ENCODE measurements at places on chromosomes 11 and 22.
A peak's percentile ranks its signal among the peaks of the same experiment; 100 is the strongest.

- DNase-seq, result no peak
Measured at GRCh38 chr11:20162824-20163782, 2.8 kb upstream of the DBX1 start.

- no peak for DNase-seq
Measured at GRCh38 chr11:76385903-76386302, 4.8 kb downstream of the GVQW3 start.

- DNase-seq, result no peak
Measured at GRCh38 chr11:3129591-3130268, 35.4 kb downstream of the OSBPL5 start.

GRCh38 chr22:46064966-46065666 is 85.2 kb upstream of the PPARA start:
- DNase-seq, result no peak

DNA sequence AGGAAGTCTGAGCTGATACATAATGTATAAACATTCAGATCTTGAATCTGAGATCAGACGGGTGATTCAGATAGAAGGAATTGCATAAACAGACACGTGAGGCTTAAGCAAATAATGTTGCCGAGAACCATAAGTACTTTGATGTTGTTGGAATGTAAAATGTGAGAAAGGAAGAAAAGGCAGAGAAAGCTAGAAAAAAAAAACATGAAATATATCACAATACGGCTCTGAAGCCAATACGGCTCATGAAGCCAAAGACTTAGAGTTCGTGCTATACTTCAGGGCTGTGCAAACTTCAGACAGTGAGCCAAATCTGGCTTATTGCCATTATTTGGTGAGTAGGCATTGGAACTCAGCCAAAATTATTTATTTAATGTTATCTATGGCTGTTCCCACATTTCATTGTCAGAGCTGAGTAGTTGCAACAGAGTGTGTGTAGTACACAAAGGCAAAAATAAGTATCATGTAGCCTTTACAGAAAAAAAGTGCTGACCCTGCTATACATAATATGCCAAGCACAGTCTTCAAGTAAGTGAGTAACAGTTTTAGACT is 673.3 kb downstream of the CNTN5 start:
- DNase-seq, result no peak

GRCh38 chr11:134036492-134037045 is 32.3 kb upstream of the JAM3 start:
- DNase-seq, result no peak

DNA sequence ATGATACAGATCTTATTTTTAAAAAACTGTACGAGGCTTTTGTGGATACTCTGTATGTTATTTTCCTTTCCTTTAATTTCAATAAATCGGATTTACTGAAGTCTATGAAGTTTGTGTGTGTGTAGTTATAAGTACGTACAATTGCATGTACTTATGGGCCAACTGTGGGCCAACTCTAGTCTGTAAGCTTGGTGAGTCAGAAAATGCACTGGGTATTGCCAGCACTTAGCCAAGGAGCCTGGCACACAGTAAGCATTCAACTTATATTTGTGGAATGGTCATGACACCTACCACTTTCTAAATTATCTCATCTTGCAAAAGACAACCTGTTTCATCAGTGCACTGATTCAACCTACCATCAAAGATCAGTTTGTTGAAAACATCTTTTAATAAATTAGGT is 32.6 kb downstream of the THAP12 start:
- no peak for DNase-seq

DNA sequence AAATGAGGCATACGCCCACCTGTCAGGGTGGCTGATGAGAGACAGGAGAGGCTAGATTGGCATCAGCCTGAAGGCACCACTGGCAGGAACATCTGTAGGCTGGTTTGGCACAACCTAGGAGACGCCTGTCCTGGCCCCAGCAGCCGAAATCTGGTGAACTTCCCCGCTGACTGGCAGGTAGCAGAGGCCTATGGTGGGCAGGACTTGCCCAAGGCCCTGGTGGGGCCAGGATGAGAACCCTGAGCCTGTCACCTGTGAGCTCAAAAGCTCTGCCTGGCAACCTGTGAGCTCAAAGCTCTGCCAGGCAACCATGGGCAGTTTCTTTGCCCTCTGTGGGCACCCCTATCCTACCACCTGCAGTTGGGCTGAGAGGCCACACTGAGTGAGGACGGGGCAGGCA is 2.5 kb downstream of the DERL3 start:
- DNase-seq, result no peak

DNA sequence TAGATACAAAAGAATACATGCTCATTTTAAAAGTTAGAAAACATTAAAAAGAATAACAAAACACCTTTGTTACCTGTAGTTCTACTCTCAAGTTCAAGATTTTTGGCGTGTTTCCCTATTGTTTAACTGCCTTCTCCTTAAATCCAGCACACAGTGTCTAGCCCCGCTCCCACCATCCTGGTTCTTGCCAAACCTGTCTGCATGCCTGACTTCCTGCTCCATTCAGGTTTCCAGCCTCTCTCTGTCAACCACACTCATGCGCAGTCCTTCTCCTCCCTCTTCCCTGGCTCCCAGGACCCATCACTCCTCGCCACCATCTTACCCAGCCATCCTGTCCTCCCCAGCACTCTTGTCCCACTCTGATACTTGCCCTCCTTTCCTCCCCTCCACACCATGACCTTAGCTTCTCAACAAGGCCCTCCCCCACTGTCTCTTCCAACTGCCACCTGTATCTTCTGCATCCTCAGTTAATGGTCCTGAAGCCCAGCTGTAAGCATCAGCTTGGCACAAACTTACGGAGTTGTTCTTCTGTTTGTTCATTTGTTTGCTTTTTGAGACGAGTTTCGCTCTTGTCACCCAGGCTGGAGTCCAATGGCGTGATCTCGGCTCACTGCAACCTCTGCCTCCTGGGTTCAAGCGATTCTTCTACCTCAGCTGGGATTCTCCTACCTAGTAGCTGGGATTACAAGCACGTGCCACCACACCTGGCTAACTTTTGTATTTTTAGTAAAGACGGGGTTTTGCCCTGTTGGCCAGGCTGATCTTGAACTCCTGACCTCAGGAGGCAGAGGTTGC is 7.5 kb upstream of the MYH9 start:
- no peak for DNase-seq

- no peak for DNase-seq
Measured at GRCh38 chr11:64276653-64277431, 7.6 kb downstream of the BAD start.

GRCh38 chr11:8099291-8099899 is 18.4 kb downstream of the TUB start:
- peak; percentile 68 for DNase-seq

- DNase-seq, result no peak
Measured at GRCh38 chr11:79330651-79331050, 110.2 kb downstream of the TENM4 start.

GRCh38 chr22:23396362-23397007 is 183.6 kb downstream of the IGLL1 start:
- no peak for DNase-seq

- DNase-seq, result no peak
Measured at GRCh38 chr11:64687643-64688533, 35.1 kb downstream of the NRXN2 start.

- DNase-seq, result no peak
Measured at GRCh38 chr11:46381819-46382645, 563 bp downstream of the MDK start.

- no peak for DNase-seq
Measured at GRCh38 chr22:42414565-42415303, 17.5 kb downstream of the NFAM1 start.

GRCh38 chr11:118615976-118616371 is 8.6 kb downstream of the PHLDB1 start:
- DNase-seq, result no peak

DNA sequence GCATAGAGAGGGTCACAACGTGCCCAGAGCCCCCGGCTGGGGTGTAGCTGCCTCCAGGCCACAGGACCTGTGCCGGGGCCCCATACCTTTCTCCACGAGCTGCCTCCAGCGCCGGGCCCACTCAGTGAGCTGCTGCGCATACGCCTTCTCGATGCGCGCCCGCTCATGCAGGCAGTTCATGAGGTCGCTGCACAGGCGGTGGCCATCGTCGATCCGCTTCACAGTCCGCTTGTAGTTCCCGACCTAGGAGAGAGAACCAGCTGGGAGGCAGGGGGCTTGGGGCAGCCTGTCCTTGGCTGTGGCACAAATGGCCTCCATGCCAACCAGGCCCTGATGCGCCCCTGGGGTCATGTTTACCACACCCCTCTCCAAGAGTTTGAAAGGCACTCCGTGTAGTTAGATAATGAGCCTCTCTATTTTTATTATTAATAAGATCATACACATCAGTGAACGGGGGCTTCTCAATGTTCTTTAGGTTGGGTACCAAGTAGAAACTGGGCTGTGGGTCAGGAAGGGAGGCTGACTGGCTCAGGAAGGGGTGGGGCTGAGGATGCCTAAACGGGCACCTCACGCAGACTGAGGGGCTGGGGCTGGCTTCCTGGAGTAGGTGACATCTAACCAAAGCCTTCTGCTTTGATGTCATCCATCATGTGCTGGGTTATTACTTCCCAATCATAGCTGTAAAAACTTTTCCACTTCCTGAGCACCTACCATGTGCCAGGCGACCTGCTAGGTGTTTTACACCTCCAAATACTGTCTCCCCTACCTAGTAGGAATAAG is 36.5 kb upstream of the ARFGAP3 start:
- DNase-seq, result no peak

DNA sequence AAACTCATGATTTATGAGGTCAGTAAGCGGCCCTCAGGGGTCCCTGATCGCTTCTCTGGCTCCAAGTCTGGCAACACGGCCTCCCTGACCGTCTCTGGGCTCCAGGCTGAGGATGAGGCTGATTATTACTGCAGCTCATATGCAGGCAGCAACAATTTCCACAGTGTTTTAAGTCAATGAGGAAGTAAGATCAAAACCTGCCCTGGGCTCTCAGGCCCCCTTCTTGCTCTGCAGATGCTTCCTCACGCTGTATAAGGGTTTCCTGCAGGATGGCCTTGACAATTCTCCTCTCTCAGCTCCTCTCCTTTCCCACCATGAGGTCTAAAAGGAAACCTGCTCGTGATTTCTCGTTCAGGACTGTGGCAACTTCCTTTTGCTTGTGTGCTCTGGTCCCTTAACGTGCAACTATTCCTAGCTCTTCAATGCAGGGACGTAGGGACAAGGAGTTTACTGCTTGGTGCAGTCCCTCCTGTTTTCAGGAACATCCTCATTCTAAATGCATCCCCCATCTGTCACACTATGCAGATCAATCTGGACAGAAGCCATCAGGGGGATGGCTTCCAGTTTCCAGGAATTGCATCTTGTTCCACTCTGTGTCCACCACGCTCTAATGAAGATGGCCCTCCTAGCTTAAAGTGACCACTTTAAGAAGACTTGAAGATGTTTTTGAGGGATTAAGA is 64.3 kb upstream of the IGLL5 start:
- no peak for DNase-seq

DNA sequence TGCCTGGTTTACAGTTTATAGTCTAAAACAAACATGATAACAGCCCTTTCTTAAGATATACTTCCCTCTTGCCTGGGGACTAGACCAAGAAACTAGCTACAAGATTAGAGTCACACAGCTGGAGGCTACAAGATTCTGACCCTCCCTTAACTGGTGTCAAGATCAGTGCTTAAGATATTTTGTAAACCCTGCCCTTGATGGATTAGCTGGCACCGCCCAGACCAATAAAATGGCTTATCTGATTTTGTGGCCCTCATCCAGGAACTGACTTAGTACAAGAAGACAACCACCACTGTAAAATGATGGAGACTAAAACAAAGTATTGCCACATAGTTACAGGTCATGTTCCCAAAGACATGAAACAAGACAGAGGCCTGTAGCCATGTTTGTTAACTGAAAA is 53.4 kb downstream of the FAM181B start:
- no peak for DNase-seq

- DNase-seq, result no peak
Measured at GRCh38 chr11:129894278-129895125, 876 bp downstream of the NFRKB start.

DNA sequence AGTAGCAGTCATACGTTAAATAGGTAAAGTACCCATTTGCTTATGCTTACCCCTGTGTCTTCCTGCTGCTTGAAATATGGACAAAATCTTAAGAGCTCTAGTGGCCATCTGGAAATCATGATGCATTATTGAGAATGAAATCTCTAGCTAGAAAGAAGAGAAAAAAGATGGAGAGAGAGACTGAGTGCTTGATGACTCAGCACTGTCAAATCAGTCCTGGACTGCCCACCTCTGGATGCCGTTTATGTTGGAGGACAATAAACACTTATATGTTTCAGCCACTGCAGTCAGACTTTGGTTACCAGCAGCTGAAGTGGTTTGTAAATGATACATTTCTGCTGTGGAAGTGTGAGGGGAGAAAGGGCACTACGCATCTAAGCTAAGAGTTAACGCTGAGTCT is 3.6 kb downstream of the OR8B4 start:
- no peak for DNase-seq

GRCh38 chr11:70705930-70706329 is 307.6 kb downstream of the CTTN start:
- no peak for DNase-seq

GRCh38 chr11:66557733-66558326 is 10.6 kb downstream of the CTSF start:
- DNase-seq, result no peak

DNA sequence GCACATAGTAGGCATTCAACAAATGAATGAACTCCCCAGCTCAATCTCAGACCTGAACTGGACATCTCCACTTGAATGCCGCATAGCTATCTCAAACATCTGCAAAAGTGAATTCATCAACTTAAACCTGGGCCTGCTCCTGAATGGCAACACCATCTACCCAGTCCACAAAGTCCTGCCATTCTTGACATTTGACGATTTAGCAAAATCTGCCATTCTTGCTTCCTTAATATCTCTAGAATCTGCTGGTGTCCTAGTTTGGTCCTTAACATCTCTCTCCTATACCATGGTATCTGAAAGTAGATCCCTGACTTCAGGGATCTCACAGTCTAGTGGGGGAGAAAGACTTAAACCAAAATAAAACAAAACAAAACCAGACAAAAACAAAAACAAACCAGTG is 12.4 kb upstream of the HPX start:
- no peak for DNase-seq

- no peak for DNase-seq
Measured at GRCh38 chr11:34988294-34989255, 72.2 kb downstream of the PDHX start.

- DNase-seq, result no peak
Measured at GRCh38 chr11:129538323-129538722, 162.7 kb downstream of the BARX2 start.

GRCh38 chr11:114145166-114145775 is 85.8 kb downstream of the ZBTB16 start:
- no peak for DNase-seq

GRCh38 chr11:70176940-70177689 is 26.0 kb upstream of the FADD start:
- peak; percentile 93 for DNase-seq

- DNase-seq, result peak; percentile 1
Measured at GRCh38 chr11:55324500-55324899, 18.5 kb upstream of the OR4A16 start.

GRCh38 chr11:90822996-90823395 is 600.1 kb upstream of the CHORDC1 start:
- no peak for DNase-seq

DNA sequence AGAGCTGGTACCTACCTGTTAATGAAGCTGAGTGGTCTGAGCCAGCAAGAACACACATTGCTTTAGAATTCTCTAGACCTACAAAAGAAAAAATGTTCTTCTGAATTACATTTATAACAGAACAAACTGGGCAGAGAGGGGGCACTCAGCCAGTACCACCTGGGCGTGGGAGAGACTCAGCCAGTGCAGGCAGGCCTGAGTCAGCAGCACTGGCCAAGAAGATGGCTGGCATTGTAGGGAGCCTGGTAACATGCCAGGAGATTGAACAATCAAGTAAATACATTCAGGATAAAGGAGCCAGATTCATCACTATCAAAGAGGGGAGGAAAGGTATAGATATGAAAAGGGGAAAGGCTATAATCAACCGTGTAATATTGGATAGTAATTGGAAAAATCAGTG is 19.9 kb downstream of the SERGEF start:
- no peak for DNase-seq
